ENCODE measurements at places on chromosomes 3 and 15.

DNA sequence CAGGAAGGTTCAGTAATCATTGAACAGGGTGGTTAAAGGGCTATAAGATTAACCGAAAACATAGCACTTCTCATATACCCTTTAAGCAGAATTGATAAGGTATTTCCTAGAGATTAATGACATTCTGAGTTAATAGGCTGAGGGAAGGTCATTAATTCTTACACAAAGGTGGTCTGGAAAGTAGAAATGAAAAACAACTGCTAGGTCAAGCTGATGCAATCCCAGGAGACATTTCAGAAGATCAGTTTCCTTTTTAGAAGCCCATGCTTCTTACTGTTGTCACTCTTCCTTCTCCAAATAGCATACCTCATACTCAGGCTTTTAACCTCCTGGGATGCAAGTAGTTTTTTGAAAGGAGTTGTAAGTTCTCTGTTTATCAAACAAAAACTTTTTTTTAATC is 8.8 kb downstream of the FILIP1L start:
- peak; percentile 9 for DNase-seq

DNA sequence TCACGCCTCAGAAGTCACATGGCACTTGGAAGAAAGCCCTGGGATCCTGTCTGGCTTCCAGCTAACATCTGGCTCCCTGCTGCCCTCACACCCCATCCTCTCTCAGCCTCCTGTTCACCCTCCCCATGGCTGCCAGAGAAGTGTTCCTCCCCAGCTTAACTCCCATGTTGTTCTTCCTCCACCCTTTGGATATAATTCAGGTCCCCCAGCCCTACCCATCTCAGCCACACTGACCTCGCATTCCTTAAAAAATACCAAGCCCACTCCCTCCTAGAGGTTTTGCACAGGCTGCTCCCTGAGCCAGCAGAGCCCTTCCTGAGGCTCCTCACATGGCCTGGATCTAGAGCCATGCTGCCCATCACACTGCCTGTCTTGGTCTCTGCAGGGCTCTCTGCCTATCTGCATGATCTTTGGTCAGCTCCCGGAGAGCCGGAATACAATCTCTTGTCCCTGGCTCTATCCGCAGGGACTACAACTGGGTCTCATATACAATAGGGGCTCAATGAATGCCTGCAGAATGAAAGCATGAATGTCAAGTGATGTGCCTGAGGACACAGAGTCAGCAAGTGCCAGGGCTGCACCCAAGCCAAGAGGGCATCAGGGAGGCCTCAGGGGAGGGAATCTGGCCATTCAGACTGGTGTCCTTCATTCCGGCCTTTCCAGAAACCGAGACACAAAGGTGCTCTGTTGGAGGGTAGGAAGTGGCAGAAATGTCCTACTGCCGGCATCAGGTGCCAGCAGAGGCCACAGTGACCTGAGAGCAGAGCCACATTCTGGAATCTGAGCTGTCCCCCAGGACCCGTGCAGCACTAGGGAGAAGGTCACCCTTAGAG is 3.8 kb upstream of the TKT start:
- DNase-seq: no peak

GRCh38 chr3:30098653-30099455 is 507.5 kb upstream of the TGFBR2 start:
- DNase-seq: peak; percentile 61

- no peak for DNase-seq
Observed at GRCh38 chr15:69561071-69561784, 108.6 kb downstream of the RPLP1 start.

DNA sequence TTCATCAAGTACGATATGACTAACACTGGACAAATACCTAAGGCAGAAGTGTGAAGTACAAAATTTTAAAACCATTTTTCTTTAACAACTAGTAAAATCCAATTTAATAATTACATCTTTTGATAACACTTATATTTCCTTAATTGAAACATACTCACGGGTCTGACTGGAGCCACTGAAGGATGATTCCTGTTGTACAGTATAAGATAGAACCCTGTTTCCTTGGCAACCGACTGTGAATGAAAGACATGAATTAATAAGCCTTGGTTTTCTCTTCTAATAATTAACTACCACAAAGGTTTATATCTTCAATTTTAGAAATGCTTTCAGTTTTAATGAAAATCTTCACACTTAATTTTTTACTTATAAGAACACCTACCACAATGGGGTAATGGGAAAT is 19.4 kb downstream of the DHX36 start:
- no peak for DNase-seq

DNA sequence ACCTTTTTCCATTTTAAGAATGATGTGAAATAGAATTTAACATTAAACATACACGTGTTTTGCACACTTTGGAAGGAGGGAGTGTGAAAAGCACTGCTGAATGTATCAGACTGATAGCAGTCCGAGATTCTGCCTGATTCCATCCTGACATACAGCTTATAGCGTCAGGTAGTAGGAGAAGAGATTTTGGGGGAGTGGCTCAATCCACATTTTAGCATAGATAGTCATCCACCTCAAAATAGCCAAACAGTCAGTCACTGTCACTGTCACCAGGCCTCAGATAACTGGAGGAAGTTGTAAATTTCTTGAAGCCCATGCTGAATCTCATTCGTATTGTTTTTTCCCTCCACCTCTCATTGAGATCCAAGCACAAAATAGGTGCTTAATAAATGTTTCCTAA is 35.4 kb upstream of the ARHGEF26 start:
- no peak for DNase-seq

- peak; percentile 92 for DNase-seq
Observed at GRCh38 chr3:135927155-135927554, 38.4 kb upstream of the PPP2R3A start.

- DNase-seq: no peak
Observed at GRCh38 chr3:94028093-94028837, at the start of gene STX19. TSS of gene STX19 (minus strand) at chr3:94028597. CDS start at chr3:94015269, 13,328 bp downstream.

GRCh38 chr3:187098923-187099512 is 40.3 kb downstream of the RPL39L start:
- DNase-seq: no peak

- DNase-seq: no peak
Observed at GRCh38 chr3:161171639-161172552, 49.2 kb upstream of the NMD3 start.

- no peak for DNase-seq
Observed at GRCh38 chr3:121232309-121233225, 313.2 kb downstream of the POLQ start.

DNA sequence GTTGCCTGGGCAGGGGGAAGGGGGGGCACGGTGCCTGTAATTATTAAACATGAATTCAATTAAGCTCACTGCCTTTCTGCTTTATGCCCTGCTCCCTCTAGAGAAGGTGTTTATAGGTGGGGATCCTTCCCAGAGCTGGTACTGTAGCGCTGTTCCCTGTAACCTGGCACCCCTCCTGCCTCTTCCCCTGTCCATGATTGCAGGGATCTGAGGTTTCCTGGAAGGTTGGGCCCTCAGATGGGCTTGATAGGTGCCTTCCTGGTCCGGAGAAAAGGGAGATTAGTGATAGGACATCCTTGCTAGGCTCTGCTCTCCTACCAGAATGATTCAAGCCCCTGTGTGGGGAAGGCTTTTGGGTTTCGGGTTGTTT is 2.1 kb upstream of the FAM131A start:
- DNase-seq: no peak

DNA sequence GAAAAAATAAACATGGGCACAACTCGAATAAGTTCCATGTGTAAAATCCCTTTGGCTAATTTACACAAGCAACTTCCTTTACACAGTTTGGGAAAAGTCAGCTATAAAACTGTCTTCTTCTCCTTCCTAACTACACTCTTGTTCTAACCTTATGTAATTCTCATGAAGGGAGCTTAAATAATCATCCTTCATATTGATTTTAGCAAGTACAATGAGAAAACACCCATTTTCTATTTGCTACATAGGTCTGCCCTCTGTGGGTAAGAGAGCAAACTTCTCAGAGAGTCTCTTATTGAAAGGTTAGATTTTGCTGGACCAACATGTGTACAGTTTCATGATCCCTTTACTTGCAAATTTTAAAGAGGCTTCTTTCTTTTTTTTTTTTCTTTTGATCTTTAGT is 398.5 kb downstream of the ROBO1 start:
- DNase-seq: peak; percentile 18

GRCh38 chr3:133570937-133571320 is 2.6 kb upstream of the CDV3 start:
- peak; percentile 63 for DNase-seq

- DNase-seq: no peak
Observed at GRCh38 chr3:60386306-60386705, 864.9 kb downstream of the FHIT start.

DNA sequence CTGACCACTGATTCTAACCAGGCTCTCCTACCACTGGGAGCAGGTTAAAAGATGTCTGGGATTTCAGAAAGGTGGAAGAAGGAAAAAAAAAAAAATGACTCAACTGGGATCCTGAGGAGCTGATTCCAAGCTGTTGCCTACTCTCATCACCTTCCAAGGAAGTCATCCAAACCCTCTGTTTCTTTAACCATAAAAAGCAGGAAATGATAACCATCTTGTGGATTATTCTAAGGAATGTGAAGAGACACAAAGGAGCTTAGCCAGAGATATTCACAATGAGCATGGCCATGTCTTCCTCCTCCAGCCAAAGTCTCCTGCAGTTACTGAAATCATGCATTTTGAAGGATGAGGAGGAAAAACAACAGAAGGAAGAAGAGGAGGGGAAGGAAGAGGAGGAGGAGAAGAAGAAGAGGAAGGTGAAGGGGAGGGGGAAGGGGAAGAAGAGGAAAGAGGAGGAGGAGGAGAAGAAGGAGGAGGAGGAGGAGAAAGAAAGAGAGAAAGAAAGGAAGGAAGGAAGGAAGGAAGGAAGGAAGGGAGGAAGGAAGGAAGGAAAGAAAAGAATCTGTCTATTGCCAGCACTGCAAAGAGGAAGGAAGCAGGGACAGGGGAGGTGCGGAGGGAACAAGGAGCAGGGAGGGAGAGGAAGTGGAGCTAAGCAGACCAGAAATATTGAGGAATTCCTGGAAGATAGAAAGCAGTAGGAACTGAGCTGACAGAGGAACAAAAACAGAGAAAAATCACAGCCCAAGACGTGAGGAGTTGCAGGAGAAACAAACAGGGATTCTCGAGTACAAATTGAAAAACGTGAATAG is 229.2 kb downstream of the UACA start:
- DNase-seq: peak; percentile 38

GRCh38 chr3:101842245-101842934 is 6.9 kb upstream of the NFKBIZ start:
- peak; percentile 92 for DNase-seq

DNA sequence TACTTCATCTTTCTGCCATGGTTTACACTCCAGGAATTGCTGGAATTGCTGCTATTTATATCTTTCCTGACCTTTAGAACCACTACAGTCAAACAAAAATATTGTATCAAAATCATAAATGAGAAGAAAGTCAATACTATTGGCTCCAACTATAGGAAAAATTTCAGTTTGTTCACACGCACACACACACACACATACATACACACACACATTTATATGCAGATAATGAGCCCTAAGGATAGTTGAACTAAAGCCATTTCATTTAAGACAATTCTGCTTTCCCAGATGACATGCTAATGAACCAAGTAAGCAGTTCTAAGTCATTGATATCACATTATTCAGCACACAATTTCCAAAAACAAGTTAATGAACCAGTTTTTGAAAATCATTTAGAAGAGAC is 627.3 kb downstream of the PLOD2 start:
- no peak for DNase-seq

DNA sequence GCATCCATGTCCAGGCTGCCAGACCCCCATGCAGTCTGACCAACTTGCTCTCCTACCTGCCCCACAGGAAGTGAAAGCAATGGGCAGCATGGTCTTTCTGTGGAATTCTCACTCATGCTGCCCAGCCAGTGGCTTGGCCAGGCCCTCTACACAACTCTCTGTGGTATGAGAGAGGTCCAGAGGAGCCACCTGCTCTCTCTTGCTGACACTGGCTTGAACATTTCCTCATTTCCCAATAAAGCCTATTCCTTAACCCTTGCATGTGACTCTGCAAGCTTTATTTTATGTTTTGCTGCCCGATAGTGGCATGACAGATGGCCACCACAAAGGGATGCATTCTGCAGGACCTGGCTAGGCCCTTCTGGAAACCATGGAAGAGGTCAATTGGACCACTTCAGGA is 53.8 kb downstream of the CCR1 start:
- DNase-seq: no peak

DNA sequence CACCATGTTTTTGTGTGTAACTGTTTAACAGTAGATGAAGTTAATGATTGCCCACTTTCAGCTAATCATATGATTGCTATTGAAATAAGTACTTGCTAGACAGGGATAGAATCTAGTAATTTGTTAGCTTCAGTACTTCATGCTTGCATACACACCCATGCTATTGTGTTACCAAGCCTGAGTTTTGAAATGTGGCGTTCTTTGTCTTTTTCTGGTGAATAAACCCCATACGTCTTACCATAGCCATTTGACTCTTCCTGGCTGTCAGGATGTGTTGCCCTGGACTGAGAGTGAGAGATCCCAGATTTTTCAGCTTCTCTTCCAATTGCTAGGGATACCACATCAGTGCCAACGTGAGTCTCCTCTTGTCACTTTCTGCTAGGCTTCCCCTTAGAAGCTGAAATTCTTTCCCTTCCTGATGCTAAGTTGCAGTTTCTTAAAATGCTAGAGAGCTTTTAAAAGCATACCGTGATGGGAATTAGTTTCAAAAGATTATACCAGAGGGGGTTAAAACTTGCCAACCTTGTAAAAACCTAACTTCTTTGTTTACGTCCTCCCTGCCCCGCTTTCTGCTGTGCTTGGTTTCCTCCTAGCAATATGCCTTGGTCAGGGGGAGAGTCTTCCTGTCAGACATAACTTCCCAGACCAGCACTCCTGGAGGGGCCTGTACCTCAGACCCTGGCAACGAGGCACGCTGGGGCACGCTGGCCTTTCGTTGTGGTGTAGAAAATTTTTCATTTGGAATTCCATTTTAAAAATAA is 62.9 kb upstream of the ULK4 start:
- no peak for DNase-seq

DNA sequence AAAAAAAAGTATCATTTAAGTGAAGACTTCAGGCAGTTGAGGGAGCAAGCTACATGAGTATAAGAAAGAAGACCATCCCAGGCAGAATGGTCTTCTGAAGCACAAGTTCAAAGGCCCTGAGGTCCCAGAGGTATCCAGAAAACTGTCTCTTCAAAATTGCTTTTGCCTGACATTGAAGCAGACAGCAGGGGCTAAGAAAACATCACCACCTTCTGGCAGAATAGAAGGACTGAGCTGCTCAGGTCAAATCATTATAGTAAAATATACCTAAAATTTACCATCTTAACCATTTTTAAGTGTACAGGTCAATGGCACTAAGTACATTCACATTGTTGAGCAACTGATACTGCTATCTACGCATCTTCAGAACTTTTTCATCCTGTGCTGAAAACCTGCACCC is 16.4 kb downstream of the GPR160 start:
- DNase-seq: no peak

GRCh38 chr3:133954717-133955360 is 59.2 kb upstream of the RAB6B start:
- no peak for DNase-seq

- no peak for DNase-seq
Observed at GRCh38 chr3:168154089-168154488, 58.4 kb upstream of the GOLIM4 start.

GRCh38 chr3:52484680-52485461 is 10.3 kb upstream of the STAB1 start:
- no peak for DNase-seq

GRCh38 chr3:30332196-30333021 is 274.0 kb upstream of the TGFBR2 start:
- no peak for DNase-seq
